T follicular helper cell (primary cell): ENCODE measurements at places on chromosomes 1 and 21.

GRCh38 chr1:117540532-117540931 lies 65.3 kb upstream of the TENT5C start:
- no peak for DNase-seq

DNA sequence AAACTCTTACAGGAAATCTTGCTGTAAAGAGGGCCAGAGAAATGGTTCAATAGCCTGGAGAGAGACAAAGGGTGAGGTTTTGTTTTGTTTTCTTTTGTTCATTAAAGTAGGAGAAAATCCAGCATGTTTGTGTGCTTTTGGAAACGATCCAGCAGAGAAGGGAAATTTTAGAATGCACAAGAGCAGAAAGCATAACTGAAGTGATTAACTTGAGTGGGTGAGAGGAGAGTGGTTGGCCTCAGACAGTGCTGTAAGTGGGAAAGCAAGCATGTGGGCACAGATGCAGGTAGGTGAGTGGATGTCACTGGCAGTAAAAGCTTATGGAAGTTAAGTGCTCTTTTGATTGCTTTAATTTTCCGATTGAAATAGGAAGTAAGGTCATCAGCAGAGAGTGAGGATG lies 50.2 kb downstream of the EEIG2 start:
- no peak for DNase-seq

DNA sequence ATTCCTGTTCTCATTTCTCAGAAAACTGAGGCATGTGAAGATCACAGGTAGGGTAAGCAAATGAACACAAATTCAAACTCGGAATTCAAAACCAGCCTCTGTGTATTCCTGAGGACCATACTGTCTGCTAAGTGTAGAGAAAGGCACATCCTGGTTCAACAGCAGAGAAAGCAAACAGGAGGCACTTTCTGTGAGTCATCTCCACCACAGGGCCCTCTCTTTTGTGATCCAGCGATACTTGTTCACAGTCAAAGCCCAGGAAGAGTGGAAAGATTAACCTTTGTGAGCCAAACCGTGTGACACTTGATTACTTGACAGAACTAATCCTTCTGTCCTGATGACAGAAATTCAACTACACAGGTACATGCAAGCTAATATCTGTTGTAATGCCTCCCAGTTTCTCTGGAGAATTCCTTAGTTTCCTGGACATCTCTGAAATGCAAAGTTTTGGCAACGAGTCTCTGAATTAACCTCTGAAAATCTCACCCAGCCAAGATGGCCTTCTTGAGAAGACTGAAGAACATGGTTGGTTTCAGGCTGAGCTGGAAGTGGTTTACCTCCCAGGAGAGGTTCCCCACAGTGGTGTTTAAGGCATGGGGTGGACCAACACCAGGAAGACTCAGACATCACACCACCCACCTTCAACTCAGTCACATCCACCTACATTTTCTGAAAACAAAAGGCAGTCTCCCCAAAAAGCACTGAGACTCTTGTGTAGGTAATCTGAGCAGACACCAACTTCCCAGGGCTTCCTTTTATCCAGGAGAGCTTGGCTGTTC lies 98.2 kb upstream of the ERG start:
- no peak for DNase-seq

DNA sequence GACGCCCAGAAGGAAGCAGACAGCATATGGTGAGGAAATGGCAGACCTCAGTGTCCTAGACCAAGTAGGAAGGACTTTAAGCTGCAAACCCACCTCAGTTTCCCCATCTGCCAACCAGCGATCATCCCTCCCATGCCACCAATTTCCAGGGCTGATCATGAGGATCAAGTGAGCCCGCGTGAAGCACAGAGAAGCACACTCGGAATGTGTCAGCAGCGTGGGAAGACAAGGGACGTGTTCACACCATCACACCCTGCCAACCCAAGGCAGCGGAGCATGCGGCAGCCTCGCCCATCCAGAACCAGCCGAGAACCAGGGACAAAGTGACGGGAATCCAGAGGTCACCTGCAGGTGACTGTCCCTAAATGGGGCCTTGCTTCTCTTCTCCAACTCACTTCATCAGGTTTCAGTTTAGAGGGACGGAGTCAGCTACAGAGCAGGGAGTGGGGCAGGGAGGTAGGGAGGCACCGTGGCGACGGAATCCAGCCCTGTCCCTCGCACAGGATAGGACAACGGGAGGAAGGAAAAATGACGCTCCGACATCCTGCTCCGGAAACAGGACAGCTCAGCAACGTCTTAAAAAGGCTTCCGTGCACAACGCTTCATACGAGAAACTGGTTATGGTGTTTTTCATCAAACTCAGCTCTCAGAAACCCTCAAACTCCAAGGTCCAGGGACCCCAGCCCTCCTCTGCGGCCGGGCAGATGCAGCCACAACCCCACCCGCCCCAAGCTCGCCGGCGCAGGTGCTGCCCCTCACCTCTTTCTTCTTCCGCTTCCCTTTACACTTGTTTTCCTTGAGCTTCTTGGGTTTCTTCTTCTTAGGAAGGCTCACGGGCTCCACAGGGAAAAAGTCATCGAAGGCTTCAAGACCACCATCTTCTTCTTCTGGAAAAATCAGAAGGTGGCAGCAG lies 12.5 kb downstream of the CHD5 start:
- no peak for DNase-seq

DNA sequence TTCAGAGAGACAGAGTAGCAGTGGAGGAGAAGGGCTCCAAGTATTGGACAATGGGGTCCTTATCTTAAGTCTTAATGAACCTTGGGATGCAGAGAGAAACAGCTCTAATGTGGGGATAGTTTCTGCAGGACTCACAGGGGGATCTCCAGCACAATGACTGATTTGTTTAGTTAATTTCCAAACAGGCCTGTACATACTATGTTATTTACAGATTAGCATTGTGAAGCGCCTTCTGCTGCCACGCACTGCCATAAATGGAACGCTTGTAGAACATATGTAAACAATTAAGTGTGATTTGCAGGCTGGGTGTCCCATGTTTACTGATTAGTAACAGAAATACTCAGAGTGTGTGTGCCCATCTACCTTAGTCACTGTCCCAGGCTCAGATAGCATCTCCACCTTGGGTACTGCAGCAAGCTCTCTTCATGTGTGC lies 56.1 kb downstream of the NTPCR start:
- no peak for DNase-seq

DNA sequence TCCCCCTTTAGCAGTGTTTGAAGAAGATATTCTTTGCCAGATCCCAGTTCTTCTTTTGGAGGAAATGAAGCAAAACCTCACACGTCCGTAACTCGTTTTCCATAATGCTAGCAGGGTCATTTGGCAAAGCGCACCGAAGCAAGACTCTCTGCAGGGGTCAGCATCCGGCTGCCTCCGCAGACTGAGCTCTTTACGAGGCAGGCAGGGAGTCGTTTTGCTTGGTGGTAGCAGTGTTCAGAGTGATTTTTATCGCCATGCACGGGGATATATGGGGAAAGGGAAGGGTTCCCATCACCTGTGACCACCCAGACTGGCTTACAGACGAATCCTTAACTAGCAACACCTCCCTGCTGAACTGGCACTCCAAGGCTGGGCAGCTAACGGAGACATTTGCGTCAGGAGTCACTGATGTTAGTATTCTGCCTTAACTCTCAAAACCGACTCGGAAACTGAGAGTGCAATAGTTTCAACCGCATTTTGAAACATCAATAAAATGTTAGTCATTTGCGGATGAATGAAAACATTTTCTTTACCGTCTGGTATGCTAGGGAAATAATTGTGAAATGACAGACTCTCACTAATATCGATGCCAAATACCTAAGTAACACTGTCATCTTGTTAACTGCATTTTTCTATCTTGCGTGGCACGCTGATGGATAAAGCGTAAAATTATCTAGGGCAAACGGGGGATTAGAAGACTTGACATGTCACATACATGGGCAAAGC lies 2.2 kb upstream of the NEGR1 start:
- no peak for DNase-seq

DNA sequence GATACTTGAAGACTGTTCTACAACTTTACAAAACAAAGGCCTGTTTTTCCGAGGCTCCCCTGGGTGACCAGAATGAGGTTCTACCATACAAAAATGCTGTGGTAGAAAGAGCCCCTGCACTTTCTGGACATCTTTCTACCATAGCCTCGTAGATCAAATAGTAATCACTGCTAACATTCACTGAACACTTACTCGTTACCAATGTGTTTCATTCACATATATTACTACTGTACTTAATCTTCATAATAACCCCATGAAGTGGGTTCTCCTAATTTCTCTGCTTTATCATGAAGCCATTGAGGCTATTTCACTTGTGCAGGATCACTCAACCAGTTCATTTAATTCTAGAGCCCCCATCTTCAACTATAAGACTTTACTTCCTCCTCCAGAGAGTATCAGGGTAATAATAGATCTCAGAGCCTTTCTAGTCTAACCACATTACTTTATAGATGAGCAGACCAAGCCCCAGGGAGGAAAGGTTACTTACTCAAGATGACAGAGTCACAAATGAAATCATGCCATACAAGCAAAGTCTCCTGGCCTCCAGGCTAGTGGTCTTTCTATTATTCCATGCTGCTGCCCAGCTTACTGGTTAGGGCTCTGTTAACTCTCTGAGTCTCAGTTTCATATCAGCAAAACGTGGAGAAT lies 46.7 kb upstream of the OSBPL9 start:
- no peak for DNase-seq

GRCh38 chr1:34984435-34984792 lies 733 bp downstream of the TMEM35B start:
- no peak for DNase-seq
